Muscle of back (tissue), 13 donors: ENCODE measurements at places on chromosomes 4 and X. TPM values are rescaled to one million over a fixed set of nuclear protein-coding genes. Genes with fewer than 3 reads are reported as not detected.

The GYG2 gene
- polyA plus RNA-seq, result 3.4 TPM

The CXCL10 gene
- polyA plus RNA-seq, result 0.73 TPM

The ODAPH gene
- not detected for polyA plus RNA-seq

The ADAM29 gene
- polyA plus RNA-seq, result not detected

The SPATA18 gene
- polyA plus RNA-seq, result 2.1 TPM
